CD4-positive, alpha-beta T cell treated with Interferon alpha-2 for 1 hour (primary cell): ENCODE measurements at places on chromosomes 5 and 9.

DNA sequence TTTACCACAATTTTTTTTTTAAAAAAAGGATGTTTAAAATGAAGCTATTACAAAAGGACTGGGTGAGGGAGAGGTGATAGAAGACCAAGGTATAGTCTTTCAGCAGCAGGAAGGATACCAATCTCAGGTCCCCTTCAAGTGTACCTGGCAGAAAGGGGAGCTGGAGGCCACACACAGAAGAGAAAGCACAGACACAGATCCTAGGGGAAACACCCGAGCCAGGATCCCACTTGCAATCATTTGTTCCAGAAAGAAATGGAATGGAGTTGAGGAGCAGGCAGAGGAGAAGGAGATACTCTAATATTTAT, 5.6 kb downstream of the GNPDA1 start:
- no peak for DNase-seq

- DNase-seq, result peak; percentile 43
Measured at GRCh38 chr9:95491543-95492320, 25.0 kb downstream of the PTCH1 start.

GRCh38 chr5:160327818-160328217, 15.5 kb upstream of the CCNJL start:
- no peak for DNase-seq

GRCh38 chr5:39283231-39283818, 64.0 kb upstream of the FYB1 start:
- peak; percentile 73 for DNase-seq

GRCh38 chr5:122500245-122501088, 188.4 kb downstream of the SNCAIP start:
- DNase-seq, result no peak

DNA sequence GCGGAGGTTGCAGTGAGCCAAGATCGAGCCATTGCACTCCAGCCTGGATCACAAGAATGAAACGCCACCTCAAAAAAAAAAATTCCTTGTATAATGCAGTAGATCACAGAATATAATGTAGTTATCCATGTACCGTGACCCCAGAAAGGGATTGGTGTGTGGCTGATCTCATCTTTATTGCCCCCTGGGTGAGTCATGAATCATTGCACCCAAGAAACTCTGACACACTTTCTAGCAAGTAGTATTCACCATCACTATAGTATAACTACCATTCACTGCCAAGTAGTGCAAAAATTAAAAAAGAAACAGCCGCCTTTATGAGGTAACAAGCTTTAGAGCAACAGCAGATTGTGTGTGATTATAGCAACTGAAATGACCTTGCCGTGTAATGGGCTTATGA, 23.7 kb upstream of the ANKH start:
- peak; percentile 5 for DNase-seq

DNA sequence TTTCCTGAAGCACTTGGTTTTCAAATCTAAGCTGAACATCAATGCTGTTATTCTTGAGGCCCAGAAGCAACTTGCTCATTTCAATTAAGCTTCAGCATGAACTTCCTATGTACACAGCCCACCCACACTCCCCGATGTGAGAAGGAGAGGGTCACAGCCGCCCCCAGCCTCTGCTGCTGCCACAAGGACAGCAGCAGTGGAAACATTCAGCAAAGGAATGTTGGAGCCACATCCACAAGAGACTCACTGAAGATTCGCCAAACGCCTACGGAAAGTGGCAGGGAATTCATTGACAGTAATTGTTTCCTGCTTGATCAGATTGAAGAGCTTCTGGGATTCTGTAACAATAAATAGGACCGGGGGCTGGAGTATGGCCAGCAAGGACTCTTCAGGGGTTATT, 2.9 kb downstream of the TGFBI start:
- no peak for DNase-seq

GRCh38 chr5:111697215-111697614, 59.8 kb downstream of the NREP start:
- DNase-seq, result no peak

GRCh38 chr9:7316166-7316795, 483.3 kb downstream of the DMAC1 start:
- DNase-seq, result no peak

GRCh38 chr5:101543780-101544179, 640.7 kb upstream of the ST8SIA4 start:
- no peak for DNase-seq

DNA sequence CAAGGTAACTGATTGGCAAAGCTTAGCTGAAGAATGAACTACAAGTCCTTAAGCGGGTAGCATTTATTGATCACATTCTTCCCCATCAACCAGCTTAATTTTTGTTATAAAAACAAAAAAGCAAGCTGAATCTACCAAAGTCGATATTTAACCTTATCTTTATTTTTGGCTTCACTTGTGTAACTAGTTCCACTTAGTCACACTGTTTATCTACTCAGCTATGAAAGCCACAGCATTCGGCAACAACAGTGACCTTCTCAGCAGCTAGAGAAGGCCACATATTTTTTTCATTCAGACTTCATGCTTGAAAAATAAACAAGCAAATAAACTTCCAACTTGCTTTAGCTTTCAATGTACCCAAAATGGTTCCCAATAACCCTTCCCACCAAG, 69.4 kb downstream of the KLHL3 start:
- no peak for DNase-seq

DNA sequence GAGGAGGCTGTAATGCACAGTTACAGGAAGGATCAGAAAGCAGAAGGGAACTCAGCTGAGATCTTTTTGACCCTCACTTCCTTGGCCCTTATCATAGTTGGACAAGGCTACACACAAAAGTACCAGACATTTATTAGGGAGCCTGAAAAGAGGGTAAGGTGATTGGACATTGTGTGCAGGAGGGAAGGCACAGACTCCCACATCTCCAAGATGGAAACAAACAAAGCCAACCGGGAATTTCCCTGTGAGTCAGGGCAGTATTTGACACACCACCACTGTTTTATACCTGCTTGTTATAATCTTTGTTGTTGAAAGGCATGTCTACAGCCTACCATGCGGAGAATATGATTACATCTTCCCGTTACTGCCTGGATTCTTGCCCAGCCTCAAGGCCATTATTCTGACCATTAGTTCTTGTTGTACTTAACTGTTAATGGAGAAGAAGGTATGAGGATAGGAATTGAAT, 3.0 kb upstream of the CCNG1 start:
- DNase-seq, result no peak

DNA sequence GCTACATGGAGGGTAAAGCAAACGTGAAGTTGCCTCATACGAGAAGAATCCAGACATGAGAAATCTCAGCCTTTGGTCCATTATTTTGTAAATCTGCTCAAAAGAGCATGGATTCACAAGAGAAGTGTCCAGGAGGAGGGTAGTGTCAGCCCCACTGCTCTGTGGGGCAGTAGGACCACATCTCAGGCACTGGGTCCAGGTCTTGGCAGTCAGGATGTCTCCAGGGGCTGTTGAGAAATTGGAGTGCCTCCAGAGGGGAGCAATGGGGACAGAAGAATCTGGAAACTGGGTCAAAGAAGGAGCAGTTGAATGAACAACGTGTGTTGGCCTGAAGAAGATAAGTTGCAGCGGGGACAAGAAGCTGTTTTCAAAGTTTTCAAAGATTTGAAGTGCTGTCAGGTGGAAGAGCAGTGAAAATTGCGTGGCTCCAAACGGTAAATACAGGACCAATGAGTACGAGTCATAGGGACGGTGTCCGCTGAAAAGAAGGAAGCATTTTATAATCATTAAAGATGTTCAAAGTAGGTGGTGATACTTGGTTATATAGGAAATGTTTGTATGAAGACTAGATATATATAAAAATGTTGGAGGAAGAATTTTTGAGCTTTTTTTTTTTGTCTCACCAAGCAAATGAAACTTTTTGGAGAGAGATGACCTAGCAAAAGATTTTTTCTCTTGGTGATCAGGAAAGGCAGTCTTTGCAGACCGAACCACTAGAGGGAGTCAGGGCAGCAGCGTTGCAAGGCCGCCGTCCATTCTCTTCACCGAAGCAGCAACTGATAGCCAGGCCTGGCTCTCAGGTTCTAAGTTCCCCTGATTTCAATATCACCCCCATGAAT, 57.1 kb upstream of the ZBED3 start:
- DNase-seq, result peak; percentile 56

- no peak for DNase-seq
Measured at GRCh38 chr9:116318468-116319374, 165.1 kb downstream of the PAPPA start.

DNA sequence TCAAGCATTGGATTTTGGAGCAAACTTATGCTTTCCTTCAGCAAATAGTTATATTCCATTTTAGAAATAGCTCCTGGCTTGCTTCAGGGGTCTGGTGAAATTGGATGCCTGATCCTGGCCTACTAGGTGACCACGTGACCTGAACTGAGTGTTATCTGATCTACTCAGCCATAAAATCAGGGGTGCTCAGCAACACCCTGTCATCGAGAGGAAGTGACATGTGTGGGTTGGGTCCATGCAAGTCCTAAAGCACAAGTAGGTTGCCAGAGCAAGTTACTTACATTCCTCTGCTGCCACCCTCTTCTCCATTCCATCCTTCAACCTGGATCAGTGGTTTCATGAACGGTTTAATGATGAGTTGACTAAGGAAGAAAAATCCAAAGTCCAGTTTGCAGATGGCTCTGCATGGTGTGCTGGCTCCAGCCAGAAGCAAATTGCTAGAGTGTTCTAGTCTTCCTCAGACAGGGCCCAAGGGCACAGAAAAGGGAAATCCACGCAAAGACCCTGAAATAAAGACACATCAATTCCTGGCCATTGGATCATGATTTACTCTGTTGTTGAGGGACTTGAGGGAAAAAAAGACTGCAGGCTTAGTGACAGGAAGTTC, 2.8 kb upstream of the FAM193B start:
- DNase-seq, result no peak

- no peak for DNase-seq
Measured at GRCh38 chr9:107175816-107176435, 107.2 kb upstream of the RAD23B start.

- DNase-seq, result no peak
Measured at GRCh38 chr5:169827769-169828168, 152.5 kb downstream of the INSYN2B start.
